ENCODE measurements at places on chromosomes 6 and 20. TPM values are rescaled to one million over a fixed set of nuclear protein-coding genes. Genes with fewer than 3 reads are reported as not detected.

TASP1 gene
- total RNA-seq: 9.0 TPM

AVP gene
- total RNA-seq: not detected

DNA sequence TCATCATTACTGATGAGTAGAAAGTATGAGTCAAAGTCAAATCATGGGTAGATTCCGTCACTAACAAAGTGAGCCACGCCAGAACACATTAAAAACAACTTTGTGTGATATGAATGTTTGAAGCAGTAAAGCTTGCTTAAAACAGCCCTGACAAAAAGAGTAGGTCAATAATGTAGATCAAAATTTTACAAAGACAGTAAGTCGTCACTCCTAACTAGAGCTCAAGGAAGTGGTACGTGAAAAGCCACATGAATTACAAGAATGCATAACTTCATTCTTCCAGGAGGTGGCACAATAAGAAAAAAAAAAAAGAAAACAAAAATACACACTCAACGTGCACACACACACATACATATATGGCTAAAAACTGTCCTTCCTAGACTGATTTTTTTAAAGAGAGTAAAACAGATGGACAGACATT lies 69.9 kb downstream of the HACE1 start:
- DNase-seq: no peak

DNA sequence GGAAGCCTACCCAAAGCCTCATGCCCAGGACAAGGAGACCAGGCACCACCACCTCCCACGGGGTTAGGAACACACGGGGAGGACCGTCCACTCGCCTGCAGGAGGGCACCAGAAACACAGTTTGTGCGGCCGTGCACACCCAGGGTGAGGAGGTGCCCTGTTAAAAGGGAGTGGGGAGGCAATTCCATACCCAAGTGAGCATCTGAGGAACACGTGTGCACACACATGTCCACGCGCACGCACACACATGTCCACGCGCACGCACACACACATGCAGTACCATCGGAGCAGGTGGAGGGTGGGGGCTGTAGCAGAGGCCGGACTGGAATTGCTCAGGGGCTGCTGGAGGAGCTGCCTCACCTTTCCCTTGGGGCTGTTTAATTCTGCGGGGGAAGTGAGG lies 259.4 kb downstream of the TAF4 start:
- DNase-seq: no peak

ECT2L gene
- not detected for total RNA-seq

DNA sequence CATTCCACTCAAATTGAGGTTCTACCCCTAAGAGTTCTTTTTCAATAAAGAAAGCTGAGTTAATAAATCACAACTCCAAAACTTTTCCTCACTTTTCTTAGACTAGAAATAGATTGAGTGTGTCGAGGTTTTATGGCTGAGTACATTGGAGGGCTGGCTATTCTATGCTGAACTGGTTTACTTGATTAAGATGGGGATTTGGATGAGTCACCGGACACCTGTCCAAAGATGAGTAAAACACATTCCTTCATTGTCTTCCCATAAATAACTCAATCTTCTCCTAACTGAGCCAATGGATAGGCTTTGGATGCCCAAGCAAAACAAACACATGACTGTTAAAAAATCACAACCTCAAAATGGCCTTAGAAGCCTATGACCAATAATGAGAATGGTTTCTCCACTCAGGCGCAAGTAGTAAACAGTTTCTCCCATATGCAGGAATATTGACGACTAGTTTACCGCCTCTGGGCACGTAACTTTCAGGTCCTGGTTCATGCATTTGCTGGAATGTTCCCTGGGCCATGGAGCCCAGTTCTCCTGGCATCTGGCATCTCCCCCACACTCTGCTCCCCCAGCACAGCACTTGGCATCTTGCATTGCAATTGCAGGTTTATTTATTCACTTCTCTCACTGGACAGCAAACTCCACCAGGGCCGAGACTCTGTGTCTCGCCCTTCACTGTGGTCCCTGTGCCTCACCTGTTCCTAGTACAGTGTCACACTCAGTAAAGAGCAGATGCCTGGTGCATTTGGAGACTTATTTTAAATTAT lies 43.9 kb downstream of the BCAS1 start:
- DNase-seq: no peak

GDAP1L1 gene
- total RNA-seq: not detected

- DNase-seq: no peak
Observed at GRCh38 chr6:112752305-112752704, 405.2 kb downstream of the RFPL4B start.

DNA sequence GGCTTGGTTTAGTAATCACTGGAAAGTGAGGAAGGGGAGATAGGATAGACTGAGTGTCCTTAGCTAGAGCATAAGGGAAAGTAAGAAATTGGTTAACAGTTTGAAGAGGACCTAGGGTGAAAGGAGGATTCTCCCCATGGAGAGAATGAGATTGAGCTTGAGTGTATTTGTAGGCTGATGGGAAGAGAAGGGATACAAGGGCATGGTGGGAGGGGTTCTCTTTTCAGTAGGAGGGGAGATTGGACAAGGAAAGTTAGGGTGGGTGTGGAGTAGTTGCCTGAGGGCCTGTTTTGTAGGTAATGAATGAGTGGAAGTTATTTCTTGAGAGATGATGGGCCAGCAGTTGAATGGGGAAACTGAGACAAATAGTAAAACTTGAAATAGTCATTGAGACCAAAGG lies 1.9 kb downstream of the TRMT11 start:
- no peak for DNase-seq

CD40 gene
- 0.05 TPM for total RNA-seq

SMOC2 gene
- total RNA-seq: not detected

DNA sequence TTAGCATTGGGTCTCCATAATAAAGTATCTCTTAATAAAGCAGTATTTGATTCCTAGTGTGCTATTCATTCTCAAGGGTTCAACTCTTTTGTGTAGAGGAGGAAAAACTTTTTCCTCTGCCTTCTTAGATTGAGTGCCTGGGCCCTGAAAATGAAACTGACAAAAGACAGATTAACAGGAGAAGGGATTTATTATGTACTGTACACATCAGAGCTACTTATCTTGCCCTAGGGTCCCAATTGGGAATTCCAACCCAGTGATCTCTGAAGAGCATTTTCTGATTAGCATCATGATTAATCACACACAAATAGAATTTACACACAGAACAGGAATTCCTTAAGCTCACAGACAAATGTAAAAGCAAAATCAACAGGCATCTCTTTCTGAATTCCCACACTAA lies 128.9 kb downstream of the CD164 start:
- no peak for DNase-seq

- DNase-seq: peak; percentile 86
Observed at GRCh38 chr20:31670371-31671228, 32.9 kb downstream of the COX4I2 start.

PDYN gene
- not detected for total RNA-seq

DNA sequence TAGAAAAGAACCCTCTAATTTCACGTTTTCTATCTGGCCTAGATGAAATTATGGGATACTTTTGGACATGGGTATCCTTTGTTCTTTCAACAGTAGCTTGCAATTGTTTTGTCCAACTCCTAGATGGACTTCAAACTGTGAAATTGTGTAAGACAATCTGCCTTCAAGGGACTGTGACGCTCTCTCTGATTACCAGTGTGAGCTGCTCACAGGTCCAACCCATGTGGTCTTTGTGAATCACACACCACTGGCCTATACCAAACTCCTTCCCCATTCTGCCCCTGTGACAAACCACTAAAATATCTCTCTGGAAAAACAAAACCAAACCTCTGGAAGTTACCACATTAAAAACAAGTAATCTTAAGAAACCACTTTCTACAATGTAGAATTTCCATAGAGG lies 59.5 kb downstream of the NINL start:
- peak; percentile 89 for DNase-seq
